ENCODE measurements at places on chromosomes 3 and 15.
A peak's percentile ranks its signal among the peaks of the same experiment; 100 is the strongest.

DNA sequence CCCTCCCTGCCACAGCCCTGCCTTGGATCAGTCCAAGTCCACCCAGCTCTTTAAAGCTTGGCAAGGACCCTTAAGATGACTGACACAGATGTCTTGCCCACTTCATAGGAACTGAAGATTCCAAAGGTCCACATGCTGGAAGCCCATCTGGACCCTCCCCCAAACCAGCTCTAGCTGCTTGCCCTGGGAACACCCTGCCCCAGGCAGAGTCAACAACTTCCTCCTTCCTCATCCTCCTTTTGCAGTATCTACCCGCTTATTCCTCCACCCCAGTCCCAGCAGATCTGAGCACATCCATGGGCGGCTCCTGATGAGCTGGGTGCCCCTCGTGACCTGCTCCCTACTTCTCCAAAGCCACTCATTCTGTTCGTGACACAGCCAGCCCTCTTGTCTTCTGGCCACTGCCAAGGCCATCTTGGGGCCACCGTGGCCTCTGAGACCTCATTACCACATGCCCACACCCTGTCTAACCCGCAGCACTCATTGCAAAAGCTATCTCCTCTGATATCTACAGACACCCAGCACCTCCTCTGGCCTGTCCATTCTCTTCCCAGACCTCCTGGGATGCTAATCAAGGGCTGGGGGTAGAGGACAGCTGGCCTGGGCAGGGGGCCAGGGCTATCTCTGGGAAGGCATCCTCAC, 2.0 kb upstream of the PFKFB4 start:
- DNase-seq = no peak

GRCh38 chr15:72472992-72473610, 1.0 kb upstream of the ARIH1 start:
- no peak for DNase-seq

GRCh38 chr3:54120657-54121413, 1.5 kb upstream of the CACNA2D3 start:
- no peak for DNase-seq

GRCh38 chr3:139588450-139588849, 48.9 kb upstream of the RBP1 start:
- peak; percentile 9 for DNase-seq

GRCh38 chr15:42151736-42152135, 4.7 kb downstream of the PLA2G4F start:
- no peak for DNase-seq

DNA sequence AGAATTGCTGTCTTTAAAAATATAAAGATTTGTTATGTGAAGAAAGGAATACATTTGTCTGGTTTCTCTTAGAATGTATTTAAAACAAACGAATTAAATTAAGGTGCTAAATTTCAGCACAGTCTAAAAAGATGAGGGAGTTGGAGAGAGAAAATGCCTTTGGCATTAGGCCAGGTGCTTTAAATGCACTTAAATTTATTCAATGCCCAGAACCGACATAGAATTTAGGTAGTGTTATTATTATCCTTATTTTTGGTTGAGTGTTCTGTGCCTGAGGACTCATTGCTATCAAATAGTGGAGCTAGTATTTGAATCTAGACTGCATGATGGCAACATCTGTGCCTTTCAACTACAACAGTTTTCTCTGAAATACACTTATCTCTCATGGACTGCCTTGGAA, 287.5 kb downstream of the RBMS3 start:
- no peak for DNase-seq

DNA sequence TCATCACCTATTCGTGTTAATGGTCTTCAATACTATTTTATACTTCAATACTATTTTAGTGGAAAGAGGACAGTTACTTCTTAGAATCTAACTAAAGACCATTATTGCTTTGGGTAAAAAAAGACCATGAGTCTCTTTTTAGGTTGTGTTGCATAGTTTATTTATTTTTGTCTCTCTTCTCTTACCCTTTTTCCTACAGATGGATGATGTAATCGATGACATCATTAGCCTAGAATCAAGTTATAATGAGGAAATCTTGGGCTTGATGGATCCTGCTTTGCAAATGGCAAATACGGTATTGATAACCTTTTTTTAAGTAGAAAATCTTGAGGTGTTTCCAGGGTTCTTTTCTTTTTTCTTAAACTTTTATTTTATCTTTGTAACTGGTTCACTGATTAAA, 58.5 kb upstream of the SAMMSON start:
- DNase-seq = no peak

DNA sequence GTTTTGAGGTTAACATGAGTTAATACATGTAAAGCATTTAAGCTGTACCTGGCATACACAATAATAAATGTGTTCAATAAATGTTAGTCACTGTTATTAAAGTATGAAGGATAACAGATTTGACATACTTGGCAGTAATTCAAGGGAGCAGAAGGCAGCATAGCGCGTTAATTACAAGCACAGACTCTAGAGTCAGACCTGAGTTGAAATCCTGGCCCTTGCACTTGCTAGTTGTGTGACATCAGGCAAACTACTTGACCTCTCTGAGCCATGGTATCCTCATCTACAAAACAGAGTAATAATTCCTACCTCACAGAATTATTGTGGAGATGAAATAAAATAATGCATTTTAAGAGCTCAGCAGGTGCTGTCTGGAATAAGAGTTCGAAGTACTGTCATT, 5.4 kb downstream of the IFT122 start:
- DNase-seq = no peak

GRCh38 chr3:175198991-175199783, 340.1 kb downstream of the NAALADL2 start:
- no peak for DNase-seq

DNA sequence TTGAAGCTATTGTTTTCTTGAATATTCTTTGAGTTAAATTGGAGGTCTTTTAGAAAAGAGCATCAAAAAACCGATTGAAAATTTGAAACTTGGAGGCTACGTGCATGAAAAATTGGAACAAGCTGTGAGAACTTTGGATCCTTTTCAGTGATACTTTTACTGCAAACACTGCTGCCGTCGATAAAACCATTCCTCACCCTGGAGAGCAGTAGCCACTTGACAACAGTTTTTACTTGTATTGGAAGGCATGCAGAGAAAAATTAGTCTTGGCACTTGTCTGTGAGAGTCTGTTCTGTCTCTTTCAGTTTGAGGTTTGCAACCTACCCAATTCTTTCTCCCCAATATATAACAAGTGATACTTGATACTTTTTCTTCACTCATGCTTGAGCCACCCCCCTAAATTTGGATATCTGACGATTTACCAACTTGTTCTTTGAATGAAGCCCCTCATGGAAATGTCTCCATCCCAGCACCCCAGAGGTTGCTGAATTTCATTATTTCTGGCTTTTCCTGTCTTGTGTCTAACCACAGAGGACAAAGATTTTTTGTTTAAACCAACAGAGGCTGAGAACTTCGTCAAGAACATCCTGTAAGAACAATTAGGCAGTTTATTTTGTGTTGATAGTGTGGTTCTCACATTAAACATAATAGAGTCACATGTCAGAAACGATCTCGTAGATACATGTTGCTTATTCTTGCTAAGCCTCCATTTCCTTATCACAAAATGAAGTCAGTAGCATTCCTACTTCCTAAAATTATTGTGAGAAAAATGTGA, 307.3 kb upstream of the PLSCR5 start:
- no peak for DNase-seq

DNA sequence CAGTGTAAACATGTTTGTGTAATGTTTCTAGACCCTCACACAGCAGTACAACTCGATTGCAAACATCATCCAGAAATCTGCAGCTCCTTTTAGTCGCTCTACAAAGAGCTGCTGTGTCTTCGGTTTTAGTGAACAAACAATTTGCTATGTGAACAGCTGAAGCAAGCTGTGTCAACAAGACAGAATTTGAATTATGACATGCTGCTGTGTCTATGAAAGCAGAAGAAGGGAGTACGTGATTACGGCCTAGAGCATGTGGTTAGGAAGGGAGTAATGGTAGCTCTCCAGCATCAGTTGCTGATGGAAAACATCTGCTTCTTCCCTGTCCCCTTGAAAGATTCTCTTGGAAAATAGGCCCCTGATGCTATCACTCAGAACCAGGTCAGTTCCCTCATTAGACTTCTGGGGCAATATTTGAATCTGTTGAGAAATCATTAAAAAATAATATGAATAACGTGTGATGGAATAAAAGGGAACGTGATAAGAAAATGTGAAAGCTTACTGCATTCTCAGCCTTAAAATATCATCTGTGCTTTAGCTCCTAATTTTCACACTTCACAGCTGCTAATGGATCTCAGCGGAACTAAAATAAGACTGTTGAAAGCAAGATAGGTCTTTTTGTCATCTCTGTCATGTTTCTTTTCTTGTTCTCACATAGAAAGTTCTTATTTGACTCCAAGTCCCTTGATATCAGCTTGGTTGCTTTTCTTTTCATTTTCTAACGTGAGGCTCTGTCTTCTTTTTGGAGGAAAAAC, 891.5 kb downstream of the ROBO2 start:
- DNase-seq = no peak

- DNase-seq = no peak
These were observed 241.6 kb downstream of the GAP43 start for GRCh38 chr3:115864911-115865310.

- no peak for DNase-seq
These were observed 33.5 kb upstream of the CSPG5 start for GRCh38 chr3:47612178-47612577.
